GM23248 (cell line): ENCODE measurements at places on chromosomes 13 and 19.

GRCh38 chr19:3691372-3691716 is 8.9 kb downstream of the PIP5K1C start:
- DNase-seq = no peak

GRCh38 chr13:49020940-49021553 is 45.3 kb downstream of the FNDC3A start:
- DNase-seq = peak; percentile 12

GRCh38 chr13:72104656-72105180 is 237.7 kb upstream of the DACH1 start:
- DNase-seq = no peak

DNA sequence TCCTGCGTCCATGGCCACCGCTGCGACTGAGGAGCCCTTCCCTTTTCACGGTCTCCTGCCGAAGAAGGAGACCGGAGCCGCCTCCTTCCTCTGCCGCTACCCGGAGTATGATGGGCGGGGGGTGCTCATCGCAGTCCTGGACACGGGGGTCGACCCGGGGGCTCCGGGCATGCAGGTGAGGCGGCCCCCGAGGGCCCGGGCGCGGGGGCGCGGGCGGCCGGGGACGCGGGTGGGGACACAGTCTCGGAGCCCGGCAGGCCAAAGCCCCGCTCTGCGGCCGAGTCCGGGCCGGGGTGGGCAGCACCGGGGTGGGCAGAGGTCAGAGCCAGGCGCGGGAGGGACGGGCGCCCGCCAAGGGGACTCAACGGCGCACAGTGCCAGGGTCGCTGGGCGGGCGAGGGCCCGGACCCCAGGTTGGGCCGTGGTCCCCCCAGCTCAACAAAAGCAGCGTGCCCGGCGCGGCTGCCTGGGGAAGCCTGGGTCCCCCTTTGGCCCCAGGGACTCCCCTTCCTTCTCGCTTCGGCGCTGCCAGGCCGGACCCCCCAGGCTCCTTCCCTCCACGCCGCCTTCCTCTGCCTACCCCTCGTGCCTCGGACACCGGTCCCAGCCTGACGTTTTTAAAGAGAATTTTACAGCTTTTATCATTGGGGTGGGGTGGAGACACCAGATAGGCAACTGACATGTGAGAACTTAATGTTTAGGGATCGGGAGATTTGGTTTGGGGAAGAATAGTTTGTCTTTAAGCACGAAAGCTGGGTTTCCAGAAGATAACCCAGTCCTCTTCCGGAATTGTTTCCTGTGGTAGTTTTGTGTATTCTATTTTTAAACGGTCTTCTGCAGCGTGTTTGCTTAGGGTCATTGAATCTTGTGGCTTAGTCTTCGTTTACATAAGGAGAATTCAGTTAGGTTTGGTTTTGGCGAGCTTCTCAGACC is 509 bp downstream of the TPP2 start:
- DNase-seq = peak; percentile 52

DNA sequence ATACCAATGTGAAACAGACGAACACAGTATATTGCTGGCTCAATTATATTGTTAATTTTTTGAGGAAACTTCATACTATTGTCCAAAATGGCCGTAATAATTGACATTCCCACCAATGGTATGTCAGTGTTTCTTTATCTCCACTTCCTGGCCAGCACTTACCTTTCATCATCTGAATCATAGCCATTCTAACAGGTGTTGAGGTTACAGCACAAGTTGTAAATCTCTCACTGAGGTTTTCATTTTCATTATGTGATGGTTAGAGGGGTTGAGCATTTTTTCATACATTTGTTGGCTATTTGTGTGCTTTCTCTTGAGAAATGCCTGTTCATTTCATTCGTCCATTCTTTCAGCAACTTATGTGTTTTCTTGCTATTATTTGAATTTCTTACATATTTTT is 824.0 kb downstream of the UQCRFS1 start:
- DNase-seq = no peak

GRCh38 chr13:111789011-111789410 is 277.9 kb upstream of the SOX1 start:
- DNase-seq = no peak

DNA sequence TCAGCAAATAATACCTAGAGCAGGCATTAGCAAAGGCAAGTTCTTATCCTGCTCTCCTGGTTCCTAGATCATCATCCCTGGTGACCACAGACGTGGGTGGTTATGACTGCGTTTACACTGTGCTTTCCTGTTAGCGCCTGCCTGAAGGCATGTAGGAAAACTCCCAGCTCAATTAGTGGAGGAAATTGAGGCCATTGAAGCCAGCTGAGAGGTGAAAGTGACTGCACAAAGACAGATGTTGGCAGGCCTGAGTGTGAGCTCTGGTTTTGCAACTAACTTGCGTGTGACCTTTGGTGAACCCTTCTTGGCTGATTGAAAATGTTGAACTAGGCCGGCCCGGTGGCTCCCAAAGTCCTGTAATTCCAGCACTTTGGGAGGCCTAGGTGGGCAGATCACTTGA is 17.5 kb upstream of the NWD1 start:
- DNase-seq = peak; percentile 89

- DNase-seq = peak; percentile 47
Observed at GRCh38 chr19:29006057-29006735, 206.8 kb downstream of the UQCRFS1 start.

GRCh38 chr13:60794751-60795150 is 397.7 kb downstream of the TDRD3 start:
- no peak for DNase-seq

DNA sequence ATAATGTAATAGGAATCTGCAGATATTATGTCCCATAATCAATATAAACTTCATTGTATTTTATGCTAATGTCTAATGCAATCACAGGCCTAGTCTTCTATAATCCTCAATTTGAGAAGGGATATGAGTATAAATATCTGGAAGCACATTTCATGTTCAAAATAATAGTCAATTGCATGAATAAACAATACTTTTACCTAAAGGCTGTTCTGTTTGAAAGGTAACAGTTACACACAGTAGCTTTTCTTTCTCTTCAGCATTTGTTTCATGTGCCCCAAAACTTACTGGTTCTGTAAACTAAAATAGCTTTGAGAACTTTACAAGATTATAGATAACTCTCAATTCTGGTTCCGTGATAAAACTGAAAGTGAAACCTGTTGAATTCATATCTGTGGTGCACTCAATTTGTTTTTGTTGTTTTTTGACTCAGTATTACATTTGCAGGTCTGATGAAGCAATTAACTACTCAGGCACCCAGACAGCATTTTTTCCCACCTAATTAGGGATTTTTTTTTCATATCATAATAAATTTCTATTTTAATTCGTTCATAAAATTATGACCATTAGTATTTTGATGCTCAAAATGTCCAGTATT is 1193.8 kb downstream of the SLITRK1 start:
- DNase-seq = no peak

DNA sequence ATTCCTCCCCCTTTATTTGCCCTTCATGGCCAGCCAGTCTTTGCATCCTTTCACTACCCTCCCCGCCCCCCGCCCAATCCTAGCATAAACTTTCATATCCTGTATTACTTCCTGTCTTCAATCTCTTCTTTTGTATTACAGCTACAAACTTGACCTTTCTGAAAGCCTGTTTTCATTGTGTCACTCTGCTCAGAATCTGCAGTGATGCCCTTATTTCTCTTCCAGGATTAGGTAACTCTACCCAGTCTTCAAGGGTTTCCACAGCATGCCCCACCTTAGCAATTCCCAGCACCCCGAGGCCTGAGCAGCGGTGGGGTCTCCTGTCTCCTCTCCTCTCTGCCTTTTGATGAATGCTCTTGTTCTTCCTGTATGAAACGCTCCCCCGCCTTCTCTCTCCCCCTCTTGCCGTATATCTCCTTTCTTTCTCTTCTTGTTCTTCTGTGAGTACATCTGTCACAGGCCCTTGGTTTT is 145.6 kb downstream of the SHISA2 start:
- DNase-seq = no peak

DNA sequence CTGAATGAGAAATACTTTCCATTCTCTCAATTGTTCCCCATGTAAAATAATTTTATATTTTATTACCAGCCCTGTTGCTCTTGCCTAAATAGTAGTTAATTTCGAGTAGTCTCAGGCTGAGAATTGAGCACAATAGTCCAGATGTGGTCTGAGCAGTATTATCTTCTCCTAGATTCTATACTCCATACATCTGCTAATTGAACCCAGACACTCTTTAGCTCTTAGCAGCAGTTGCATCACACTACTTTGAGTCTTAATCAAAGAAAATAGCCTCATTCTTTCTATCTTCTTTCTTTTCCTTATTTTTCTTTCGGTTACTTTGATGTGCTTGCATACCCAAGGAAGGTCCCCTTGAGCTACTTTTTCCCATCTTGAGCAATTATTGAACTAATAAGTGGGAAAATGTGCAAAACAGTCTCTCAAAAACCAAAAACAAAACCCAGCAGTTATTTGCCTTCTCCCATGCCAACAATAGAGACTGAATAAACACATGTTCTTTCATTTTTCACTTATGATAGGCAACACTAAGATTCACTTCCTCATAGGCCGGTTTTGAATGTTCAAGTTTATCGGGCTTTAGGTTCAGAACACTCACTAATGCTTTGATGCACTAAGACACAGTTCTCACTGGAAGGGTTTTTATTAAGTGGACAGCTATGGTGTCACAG is 204.5 kb downstream of the POU4F1 start:
- no peak for DNase-seq

GRCh38 chr13:23243066-23243465 is 62.3 kb downstream of the SGCG start:
- DNase-seq = no peak

GRCh38 chr19:17803264-17803896 is 8.4 kb downstream of the B3GNT3 start:
- no peak for DNase-seq

DNA sequence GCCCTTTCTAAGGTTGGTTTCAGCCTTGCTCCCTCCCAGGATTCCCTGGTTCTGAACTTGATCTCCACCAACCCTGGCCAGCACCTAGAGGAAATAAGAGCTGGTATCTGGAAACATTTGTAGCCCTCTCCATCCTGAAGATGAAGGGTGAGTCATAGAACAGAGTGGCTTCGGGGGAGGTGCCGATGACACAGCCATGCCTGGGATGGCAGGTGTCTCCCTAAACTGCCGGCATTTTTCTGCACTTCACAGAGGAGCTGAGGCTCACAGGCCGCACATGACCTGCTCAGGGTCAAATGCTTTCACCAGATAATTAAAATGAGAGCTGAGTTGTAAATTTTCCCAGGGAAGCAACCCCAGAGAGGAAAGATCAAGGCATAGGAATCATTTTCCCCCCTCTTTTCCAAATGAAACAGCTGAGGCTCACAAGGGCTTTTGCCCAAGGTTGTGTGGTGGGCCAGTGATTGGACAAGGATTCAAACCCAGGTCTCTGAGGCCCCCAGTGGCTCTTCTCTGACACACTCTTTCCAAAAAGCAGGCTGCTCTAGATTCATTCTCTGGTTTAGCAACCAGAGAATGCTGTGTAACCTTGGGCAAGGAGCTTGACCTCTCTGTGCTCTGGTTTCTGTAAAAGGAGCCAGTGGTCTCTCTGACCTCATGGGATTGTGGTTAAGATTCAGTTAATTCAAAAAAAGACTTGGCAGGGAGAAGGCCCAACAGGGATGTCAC is 1.2 kb upstream of the SLC25A42 start:
- DNase-seq = peak; percentile 63

DNA sequence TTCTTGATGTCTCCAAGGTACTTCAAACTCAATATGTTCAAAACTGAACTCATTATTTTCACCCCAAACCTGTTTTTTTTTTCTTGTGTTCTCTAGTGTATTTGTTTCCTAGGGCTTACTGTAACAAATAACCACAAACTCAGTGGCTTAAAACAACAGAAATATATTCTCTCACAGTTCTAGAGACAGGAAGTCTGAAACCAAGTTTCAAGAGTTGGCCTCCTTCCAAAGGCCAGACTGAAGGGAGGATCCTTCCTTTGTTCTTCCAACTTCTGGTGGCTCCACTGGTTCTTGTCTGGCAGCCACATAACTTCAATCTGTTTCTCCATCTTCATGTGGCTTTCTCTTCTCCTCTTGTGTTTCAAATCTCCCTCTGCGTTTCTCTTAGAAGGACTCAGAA is 62.0 kb upstream of the PDCD5 start:
- DNase-seq = no peak

- peak; percentile 49 for DNase-seq
Observed at GRCh38 chr13:43894438-43894837, 14.7 kb downstream of the LACC1 start.

GRCh38 chr13:107830804-107831203 is 384.5 kb downstream of the LIG4 start:
- no peak for DNase-seq

DNA sequence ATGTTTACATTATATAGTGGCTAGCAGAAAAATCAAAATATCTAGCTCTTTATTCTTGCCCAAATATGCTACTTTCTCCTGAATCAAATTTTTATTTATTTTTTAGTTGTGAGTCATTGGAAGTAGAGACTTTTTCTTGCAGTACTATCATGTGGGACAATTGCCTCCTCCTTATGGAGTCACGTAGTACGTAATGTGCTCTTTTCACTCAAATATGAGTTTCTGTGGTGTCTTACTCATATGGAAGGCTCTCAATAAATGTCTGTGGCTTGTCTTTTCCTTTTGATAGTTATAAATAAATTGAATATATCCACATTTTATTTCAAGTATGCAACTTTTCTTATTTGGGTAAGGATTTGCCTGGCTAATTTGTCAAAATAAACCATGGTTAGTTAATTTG is 1411.0 kb upstream of the SLC10A2 start:
- DNase-seq = no peak

DNA sequence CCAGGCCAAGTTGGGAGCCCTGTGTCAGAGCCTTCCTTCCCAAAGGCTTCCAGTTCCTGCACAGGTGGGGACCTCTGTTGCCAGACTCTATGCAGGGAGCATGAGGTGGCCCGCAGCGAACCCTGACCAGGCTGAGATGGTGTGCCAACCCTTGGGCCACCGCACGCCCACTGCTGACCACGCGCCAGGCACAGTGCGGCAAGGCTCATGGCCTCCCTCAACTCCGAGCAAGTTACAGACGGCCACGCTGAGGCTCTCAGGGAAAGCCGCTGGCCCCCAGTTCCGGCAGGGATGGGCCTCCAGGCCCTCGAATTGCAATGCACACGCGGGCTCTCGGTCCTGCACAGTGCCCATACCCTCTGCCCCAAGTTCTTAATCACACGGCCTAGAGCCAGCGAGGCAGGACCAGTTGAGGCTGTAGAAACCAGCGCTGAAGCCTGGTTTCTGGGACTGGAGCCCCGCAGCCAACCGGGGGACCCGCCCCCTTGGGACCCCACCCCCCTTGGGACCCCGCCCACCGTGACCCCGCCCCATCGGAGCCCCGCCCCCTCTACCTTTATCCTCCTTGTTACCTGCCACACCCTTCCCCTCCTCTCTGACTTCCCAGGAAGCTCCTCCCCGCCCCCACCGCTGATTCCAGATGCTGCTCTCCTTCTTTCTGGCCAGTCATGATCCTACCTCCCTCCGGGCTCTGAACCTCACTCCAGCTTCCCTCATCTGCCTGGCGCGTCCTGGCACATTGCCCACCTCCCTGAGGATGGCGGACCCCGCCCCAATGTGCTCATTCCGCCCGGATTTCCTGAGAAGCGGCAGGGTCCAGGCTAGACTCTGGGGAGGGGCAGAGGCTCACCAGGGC is 6.0 kb downstream of the PEX11G start:
- DNase-seq = peak; percentile 16
